ENCODE measurements at places on chromosomes 13 and 19.

GRCh38 chr19:22422211-22422610 is at the start of gene ZNF98:
TSS of gene ZNF98 (minus strand) at chr19:22422346. CDS start at chr19:22422224, 122 bp downstream.
- DNase-seq = no peak

DNA sequence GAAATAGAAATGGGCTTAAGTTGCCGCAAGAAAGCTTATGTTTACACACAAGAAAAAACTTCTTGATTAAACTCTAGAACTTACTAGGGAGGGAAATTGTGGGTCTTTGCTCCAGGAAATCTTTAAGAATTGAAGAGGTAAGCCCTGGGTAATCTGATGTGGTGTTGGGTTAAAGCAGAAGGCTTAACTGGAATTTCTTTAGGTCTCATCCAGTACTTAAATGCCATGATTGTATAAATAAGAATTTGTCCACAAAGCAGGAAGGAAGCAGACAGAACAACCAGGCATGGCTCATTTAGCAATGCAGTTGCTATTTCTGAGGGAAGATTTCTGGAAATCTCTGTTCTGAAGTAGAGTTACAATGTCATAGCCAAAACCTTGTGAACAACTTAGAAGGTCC is 360.4 kb downstream of the KLF5 start:
- DNase-seq = no peak

DNA sequence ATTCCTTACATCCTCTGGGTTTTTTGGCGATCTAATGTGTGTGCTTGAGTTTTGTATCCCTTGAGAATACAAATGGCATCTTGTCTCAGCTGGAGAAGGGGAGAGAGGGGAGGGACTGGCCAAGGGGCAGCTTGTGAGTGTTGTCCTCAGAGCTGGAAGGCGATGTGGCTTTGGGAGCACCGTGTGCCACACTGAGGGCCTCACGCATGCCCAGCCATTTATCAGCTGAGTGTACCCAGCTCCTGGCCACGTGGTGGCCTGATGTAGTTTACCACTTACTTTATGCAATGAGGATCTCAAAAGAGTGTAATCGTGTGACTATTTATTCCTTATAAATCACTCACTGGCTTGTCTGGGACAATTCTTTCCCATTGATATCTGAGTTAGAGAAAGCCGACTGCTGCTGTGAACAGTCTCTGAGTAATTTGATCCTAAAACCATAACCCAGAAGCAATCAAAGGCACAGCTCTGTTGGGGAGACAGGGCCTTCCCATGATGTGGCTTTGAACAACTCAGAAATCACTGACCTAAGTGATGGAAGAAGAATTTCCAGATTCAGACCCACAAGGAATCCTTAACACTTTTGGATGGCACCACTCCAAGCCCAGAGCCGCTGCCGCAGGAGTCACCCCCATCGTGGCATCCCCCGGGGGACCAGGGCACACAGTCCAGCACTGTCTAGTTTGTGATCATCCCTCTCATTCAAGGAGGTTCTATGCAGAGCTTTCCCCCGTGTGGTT is 53.9 kb upstream of the MTIF3 start:
- DNase-seq = no peak

GRCh38 chr19:17539238-17540117 is 16.0 kb upstream of the COLGALT1 start:
- DNase-seq = peak; percentile 95

DNA sequence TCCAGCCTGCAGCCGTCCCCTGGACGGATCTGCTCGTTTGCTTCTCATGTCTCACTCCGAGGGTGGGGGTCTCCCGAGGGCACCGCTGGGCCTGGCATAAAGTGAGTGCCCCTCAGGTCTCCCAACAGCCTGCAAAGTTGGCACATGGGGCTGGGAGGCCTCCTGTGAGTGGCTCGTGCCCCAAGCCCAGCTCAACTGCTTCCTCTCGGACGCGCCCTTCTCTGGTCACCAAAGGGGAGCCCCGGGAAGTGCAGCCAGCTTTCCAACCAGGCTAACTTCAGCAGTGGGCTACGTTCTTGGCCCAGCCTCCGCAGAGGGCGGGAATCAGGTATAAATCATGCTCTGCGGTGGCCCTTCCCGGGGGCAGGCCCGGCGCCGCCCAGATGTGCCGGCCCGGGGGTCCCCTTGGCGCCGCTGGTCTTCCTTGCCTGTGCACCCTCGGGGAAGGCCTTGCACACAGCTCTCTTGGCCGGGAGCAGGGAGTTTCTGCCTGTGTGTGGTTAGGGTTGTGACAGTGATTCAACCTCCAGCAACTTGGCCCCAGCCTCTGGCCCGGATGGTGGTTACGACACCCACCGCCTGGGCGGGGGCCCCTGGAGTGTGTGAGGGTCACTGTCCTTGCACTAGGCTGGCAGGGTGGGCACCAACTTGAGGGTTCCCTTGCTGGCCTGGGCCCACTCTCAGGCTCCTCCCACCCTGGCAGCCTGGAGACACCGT is 20.7 kb downstream of the CEBPG start:
- no peak for DNase-seq

- no peak for DNase-seq
Observed at GRCh38 chr13:49810567-49811526, 18.4 kb upstream of the KPNA3 start.

DNA sequence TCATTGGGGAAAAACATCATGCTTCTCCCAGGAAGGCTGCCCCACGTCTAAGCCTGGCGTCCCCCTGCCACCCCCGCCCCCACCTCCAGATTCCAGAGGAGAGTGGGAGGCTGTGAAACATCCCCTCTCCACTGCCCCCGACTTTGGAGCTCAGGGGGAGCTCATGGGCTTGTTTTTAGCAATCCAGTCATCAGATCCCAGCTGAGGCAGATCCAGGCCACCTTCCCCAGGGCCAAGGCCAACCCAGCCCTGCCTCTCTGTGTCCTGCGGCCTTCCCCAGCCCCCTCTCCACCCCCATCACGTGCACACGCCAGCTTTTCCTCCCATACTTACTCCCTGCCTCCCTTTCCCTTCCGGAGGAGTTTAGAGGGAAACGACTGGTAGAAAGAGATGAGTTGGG is 38.8 kb downstream of the SHISA2 start:
- no peak for DNase-seq

DNA sequence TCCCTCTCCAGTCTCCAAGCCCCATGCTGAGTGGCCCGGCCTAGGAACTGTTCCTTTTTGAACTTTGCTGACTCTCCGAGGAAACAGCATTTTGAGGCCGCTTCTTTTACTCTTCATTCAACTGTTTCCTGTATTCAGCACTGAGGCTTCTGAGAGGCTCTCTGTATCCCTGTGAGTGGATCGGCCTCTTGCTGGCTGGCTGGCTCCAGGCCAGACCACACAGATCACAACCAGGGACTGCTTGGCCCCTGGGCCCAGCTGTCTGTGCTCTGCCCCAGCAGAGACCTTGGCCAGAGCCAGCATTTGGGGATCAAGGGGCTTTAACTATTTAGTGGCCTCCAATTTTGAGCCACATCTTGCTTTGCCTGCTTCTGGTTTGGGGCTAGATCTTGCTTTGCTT is 75.6 kb upstream of the KL start:
- no peak for DNase-seq

DNA sequence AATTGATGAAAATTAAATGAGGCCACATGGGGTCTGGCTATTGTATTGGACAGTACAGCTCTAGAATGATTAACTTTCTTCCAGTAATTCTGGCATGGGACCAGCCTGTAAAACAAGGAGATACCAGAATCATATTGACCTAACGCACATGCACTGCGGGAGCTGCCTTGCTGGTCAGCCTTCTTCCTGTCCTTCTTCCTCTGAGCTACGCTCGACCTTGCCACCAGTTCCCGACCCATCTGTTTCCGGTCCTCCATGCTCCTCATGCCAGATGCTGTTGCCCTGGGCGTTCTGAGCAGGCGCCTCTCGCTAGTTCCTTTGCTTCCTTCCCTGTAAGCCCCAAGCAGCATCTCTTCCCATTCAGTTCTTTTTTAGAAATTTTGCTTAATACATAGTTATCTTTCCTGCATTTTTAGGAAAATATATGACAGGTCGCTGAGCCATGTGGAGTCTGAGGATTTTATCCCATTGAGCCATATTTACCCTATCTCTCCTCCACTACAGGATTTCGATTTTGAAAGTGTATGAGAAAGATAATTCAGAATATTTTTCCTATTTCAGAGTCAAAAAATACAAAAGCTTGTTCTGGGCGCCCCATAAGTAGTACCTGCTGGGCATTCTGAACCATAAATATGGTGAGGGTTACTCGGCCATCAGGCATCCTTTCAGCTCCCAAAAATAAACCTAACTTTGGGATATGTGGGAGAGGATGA is 38.6 kb downstream of the TNFRSF19 start:
- DNase-seq = no peak

DNA sequence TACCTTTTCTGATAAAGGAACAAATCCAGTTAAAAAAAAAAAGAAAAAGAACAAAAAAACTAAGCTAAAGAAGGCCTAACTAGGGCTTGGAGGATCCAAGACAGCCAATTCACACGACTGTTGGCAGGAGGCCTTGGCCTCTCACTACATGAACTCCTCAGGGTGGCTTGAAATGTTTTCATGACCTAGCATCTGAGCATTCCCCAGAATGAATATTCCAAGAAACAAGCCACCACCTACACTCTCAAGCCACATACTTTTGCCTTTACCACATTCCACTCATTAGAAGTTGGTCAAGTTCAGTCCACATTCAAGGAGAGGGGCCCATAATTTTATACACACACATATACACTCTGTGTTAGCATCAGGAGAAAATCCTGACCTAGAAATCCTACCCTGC is 97.6 kb upstream of the SIAH3 start:
- DNase-seq = no peak

GRCh38 chr13:56015919-56016318 is 1124.8 kb upstream of the PRR20A start:
- no peak for DNase-seq

GRCh38 chr19:2044709-2045500 is 6.1 kb downstream of the MKNK2 start:
- no peak for DNase-seq

DNA sequence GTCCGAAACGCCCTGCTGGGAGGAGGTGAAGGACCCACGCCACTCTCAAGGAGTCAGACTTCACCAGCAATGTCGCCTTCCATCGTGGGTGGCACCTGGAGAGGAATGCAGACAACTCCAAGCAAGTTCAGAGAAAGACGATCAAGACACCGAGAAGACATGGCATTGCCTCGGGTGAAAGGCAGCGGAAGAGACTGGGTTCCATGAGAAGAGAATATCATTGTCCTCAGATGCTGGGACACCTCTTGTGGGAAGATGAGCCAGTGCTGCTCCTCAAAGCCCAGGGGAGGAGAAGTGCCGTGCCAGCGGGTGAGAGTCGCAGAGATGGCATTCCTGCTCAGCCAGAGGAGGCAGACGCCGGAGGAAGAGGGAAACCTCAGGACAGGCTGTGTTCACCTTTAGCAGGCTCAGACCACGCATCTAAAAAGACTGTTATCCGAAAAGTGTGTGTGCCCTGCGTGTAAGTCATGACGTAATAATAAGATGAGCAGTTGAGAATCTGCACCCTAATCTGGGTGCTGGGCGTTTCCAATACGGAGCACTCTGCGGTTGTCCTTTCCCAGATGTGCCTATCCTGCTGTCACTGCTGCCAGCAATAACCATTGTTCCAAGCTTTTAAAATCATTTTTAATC is 144.6 kb upstream of the SPACA7 start:
- DNase-seq = no peak

GRCh38 chr19:28210886-28211285 is 1002.1 kb downstream of the UQCRFS1 start:
- no peak for DNase-seq

DNA sequence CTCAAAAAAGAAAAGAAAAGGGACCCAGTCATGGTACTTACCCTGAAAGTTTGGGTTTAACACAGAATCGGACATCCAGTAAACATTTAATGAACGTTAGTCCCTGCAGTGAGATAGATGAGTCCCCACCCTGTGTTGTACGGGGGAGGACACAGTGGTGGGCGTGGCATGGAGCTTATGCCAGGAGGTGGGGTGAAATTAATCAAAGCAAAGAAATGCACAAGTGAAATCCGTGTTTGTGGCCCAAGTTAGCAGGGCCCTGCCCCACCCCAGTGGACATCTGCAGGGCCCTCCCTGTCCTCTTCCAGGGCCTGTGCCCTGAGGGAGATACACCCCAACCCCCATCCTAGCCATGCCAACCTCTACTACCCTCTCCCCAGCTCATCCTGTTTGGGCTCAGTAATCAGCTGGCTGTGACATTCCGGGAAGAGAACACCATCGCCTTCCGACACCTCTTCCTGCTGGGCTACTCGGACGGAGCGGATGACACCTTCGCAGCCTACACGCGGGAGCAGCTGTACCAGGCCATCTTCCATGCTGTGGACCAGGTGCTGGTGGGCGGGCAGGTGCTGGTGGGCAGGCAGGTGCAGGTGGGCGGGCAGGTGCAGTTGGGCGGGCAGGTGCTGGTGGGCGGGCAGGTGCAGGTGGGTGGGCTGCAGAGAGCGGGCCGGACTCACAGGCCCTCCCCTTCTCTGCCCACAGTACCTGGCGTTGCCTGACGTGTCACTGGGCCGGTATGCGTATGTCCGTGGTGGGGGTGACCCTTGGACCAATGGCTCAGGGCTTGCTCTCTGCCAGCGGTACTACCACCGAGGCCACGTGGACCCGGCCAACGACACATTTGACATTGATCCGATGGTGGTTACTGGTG is 3.9 kb downstream of the MCOLN1 start:
- DNase-seq = no peak

DNA sequence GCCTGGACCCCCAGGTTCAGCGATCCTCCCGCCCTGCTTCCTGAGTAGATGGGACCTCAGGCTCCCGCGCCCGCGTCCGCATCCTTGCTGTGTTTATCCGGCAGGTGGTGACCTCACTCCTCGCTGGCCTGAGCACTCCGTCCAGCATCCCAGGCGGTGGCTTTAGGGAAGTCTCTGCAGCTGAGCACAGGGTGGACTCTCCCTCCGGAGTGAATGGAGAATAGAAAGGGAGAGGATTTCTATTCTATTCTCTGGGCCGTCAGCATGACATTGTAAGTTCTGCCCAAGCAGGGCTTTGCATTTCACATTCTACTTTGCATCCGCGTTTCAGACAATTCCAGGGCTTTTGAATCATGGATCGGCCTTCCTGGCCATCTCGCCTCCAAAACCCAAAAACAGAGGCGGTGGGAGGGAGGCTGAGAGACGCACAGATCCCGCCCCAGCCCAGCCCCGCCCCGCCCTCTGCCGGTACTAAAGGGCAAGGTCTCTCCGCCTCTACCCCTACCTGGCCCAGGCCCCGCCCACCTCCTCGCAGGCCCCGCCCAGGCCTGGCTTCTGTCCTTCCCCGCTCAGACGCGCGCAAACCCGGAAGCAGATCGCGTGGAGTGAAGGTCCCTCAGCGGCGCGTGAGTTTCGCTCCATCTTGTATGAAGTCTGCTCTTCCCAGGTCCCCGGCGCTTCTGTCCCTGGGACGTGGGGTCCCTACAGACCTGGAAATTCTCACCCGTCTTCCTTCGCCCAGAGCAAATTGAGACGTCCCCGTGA is at the start of gene ZNF525:
Gene ZNF525, plus strand, starts transcription at position 572 of the 765 bp plus-strand sequence. CDS start 6,577 bp downstream, outside the sequence.
- DNase-seq = peak; percentile 96

DNA sequence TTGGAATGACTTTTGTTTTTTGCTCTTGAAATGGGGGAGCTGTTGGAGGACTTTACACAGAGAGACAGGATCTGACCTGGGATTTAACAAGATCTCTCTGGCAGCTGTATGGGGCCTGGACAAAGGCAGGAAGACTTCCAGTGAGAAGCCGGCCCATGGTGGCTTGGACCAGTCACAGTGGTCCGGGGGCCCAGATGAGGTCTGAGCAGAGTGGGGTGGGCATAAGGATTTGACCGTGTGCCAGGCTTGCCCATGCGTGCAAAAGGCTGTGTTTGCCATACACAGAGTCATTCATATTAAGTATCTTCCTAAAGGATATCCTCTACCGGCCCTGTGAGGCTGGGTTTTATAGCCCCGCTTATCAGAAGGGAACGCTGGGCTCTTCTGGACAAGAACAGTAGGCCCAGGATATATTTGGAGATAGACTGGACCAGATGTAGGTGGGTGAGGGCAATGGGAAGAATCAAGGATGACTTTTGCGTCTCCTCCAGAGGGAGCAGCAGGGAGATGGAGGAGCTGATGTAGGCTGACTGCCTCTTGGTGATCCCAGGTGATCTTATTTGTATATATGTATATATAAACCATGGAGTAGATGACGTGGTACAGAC is 4.1 kb downstream of the SPACA6 start:
- no peak for DNase-seq
